ENCODE measurements at places on chromosomes 2 and 18.

GRCh38 chr2:72033636-72034035 lies 114.0 kb downstream of the CYP26B1 start:
- no peak for DNase-seq

DNA sequence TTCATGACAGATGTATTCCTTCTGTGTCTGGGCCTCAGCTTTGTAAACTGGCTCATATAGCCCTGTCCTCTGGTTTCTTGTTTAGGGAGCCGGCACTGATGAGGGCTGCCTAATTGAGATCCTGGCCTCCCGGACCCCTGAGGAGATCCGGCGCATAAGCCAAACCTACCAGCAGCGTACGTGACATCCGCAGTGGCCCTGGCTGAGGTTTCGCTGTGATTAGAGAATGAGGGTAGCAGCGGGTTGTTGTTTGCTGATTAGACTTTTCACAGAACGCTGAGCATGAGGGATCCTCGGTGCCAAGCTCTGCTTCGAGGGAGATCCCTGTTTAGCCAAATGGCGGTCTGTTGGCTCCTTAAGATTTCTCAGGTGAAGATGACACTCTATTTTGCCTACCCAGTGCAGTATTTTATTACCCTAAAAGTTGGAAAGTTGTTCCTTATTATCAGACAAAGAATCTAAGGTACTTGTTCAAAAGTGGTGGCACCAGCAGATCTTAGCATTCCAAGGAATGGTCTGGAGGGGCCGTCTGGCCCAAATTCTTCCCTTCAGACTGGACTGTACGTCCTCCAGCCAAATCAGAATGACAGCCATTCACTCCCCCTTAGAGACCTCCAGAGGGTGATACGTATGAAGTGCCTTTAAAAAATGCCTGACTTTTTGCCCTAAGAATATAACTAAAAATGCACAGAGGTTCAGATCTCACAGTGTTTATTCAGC lies 21.5 kb upstream of the GMCL1 start:
- no peak for DNase-seq

DNA sequence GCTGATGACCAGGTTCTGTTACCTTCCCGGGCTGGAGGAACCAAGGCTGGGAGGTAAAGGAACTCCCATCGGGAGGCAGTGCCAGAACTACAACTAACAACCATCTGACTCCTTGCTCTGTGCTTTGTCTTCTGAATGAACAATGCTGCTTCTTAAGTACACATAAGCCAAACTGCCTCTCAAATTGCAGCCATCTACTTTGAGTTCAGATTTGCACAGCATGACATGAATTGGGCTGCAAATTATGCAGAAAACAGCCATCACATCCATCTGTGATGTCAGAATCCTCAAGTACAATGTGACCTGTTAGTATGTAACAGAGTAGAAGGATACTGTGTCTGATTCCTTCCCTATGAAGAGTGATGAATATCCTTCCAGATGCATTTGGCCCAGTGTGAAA lies 290.6 kb downstream of the ZNF521 start:
- DNase-seq, result no peak

DNA sequence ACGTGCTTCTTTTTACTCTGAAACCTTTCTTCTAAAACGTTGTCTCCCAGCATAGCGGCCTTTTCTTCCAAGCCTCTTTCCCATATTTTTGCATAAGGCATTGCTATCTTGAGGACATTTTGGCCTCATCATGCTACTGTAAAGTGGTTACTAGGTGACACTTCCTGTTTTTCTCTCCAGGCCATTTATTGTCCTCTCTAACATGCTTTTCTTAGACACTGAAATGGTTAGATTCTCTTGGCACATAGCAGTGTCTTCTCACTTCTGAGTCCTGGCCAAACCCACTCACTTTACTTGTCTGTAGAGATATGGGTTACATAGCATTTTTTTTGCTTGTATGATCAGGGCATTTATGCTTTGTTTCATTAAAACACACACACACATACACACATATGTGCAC lies 50.1 kb upstream of the KCNH7 start:
- no peak for DNase-seq

DNA sequence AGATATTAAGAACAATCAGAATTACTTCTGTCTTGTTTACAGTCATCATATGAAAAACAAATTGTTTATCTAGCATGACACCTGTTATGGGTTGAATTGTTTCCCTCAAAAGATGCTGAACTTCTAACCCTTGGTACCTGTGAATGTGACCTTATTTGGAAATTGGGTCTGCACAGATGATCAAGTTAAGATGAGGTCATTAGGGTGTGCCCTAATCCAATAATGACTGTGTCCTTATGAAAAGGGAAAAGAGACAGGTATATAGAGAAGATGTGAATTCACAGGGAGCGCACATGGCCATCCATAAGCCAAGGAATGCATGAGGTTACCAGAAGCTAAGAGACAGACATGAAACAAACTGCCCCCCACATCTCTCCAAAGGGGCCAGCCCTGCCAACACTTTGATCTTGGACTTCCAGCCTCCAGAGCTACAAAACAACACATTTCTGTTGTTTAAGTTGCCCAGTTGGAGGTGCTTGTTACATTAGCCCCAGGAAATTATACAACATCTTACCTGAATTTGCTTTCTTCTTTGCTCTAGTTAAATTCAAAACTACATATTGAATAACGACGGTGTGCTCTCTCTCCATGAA lies 2.3 kb upstream of the HPCAL1 start:
- no peak for DNase-seq

GRCh38 chr18:79164706-79165105 lies 95.5 kb downstream of the ATP9B start:
- no peak for DNase-seq

GRCh38 chr2:35946478-35946877 lies 409.1 kb upstream of the CRIM1 start:
- DNase-seq, result no peak

All from activated CD4-positive, alpha-beta T cell treated with anti-CD3 and anti-CD28 coated beads, Interleukin-2, amount 50 U/mL, for 24 hours (primary cell).